ENCODE measurements at places on chromosomes 3 and 15.

DNA sequence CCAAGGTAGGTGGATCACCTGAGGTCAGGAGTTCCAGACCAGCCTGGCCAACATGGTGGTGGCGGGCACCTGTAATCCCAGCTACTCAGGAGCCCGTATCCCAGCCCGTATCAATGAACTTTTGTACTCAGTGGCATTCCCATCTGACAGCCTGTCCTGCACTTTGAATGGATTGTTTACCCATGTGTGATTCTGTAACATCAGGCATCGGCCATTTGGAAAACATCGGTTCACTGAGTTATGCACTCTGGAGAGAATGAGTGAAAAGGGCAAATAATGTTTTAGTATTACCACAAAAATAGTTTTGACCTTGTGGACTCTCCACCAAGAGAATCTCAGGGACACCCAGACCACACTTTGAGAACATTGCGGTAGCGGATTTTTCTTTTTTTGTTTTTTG is 13.6 kb downstream of the KLHL25 start:
- peaks cover 14% of the 10 kb centered on the region for H3K4me1 ChIP-seq
- no peak overlapping the region for H3K27ac ChIP-seq
- H3K27me3 ChIP-seq = no peaks in the 10 kb centered on the region

- no peak for ATAC-seq
- no peak overlapping the region for H3K4me3 ChIP-seq
- H3K36me3 ChIP-seq = no peaks in the 10 kb centered on the region
- no peaks in the 10 kb centered on the region for H3K4me1 ChIP-seq
- peaks cover 17% of the 10 kb centered on the region for H3K27me3 ChIP-seq
- H3K27ac ChIP-seq = no peak overlapping the region
These were observed 60.7 kb downstream of the CFAP20DC start for GRCh38 chr3:58989163-58989562.

GRCh38 chr15:65246026-65246714 is 34.9 kb upstream of the CILP start:
- H3K27ac ChIP-seq = no peak overlapping the region
- no peak for ATAC-seq
- H3K27me3 ChIP-seq = no peaks in the 10 kb centered on the region
- no peak overlapping the region for H3K4me3 ChIP-seq
- H3K4me1 ChIP-seq = peaks cover 6% of the 10 kb centered on the region

- ATAC-seq = no peak
- H3K4me1 ChIP-seq = peaks cover 15% of the 10 kb centered on the region
- H3K4me3 ChIP-seq = no peak overlapping the region
These were observed 3.2 kb upstream of the RIOX2 start for GRCh38 chr3:97975466-97975865.

DNA sequence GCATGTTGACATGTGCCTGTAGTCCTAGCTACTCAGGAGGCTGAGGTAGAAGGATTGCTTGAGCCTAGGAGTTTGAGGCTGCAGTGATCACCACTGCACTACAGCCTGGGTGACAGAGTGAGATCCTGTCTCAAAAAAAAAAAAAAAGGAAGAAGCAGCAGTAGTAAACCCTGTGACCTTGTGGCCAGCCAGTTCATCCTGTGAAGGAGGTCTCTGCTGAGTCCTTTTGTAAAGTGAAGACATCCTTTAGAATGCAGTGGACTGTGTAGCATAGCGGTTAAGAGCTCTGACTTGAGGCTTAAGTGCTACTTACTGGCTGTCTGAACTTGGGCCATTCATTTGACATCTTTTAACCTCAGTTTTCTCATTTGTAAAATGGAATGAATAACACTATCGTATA is 8.3 kb downstream of the EXOSC7 start:
- ATAC-seq = no peak
- H3K27ac ChIP-seq = no peak overlapping the region
- no peaks in the 10 kb centered on the region for H3K27me3 ChIP-seq
- H3K36me3 ChIP-seq = peaks cover 22% of the 10 kb centered on the region
- H3K4me3 ChIP-seq = no peak overlapping the region

DNA sequence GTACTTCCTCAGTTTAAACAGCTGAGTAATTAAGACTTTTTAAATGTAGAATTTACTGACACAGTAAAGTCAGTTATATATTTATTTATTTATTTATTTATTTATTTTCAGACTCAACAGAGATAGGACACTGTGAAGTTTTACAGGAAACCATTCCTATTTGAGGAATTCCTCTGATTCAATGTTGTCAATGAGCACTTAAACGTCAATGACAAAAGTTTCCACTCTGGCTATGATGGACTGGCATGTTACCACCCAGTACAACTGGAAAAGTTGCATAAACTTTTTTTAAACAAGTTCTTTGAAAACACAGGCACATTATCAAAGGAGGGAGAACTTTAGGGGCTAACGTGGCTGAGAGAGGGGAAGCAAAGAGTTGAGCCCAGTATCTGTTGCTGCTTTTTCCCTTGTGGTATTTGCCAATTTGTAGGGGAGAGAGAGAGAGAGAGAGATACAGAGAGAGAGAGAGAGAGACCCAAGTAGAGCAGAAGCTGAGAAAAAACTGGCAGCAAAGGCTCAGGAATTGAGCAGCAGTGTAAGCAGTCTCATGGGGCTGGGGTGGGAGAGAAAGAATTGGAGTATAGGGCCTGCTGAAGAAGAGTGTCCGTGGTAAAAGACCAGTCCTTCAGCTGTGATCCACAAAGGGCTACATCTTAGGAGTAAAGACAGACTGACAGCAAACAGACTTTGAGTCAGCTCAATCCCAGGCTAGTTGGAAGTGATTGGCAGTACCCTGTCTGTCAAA is 18.3 kb upstream of the ACTC1 start:
- no peak overlapping the region for H3K27ac ChIP-seq
- H3K4me3 ChIP-seq = no peak overlapping the region
- no peak for ATAC-seq
- no peaks in the 10 kb centered on the region for H3K36me3 ChIP-seq
- H3K27me3 ChIP-seq = peaks cover 33% of the 10 kb centered on the region

DNA sequence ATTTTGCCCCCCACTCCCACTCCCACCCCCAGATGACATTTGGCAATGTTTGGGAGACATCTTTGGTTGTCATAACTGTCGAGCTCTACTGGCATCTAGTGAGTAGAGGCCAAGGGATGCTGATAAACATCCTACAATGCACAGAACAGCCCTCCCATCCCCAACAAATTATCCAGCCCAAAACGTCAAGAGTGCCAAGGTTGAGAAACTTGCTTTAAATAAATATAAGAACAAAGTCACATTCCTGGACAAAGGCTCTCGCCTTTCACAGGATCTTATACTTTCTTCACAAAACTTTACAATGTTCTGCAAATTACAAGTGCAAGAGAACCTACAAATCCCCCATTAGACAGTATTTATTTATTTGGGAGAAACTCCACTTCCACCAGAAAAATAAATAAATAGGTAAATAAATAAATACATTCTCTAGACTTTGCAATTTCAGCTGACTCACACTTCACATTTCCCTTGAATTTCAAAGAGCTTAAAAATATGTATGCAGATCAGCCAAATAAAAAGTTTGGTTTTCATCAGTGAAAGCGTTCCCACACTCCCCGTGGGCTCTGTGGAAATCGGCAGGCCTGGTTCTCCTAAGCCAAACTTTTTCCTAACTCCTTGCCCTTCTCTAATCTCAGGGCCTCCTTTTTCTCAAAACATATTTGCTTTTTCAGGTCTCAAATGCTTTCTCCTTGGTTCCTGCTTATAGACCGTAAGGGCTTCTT is 12.7 kb upstream of the CPA3 start:
- no peak overlapping the region for H3K4me3 ChIP-seq
- H3K36me3 ChIP-seq = no peaks in the 10 kb centered on the region
- no peaks in the 10 kb centered on the region for H3K4me1 ChIP-seq
- ATAC-seq = no peak
- H3K27ac ChIP-seq = no peak overlapping the region

GRCh38 chr3:143356839-143357238 is 237.3 kb downstream of the CHST2 start:
- no peak overlapping the region for H3K4me3 ChIP-seq
- H3K27ac ChIP-seq = no peak overlapping the region
- no peaks in the 10 kb centered on the region for H3K4me1 ChIP-seq
- ATAC-seq = no peak
- H3K27me3 ChIP-seq = no peaks in the 10 kb centered on the region

DNA sequence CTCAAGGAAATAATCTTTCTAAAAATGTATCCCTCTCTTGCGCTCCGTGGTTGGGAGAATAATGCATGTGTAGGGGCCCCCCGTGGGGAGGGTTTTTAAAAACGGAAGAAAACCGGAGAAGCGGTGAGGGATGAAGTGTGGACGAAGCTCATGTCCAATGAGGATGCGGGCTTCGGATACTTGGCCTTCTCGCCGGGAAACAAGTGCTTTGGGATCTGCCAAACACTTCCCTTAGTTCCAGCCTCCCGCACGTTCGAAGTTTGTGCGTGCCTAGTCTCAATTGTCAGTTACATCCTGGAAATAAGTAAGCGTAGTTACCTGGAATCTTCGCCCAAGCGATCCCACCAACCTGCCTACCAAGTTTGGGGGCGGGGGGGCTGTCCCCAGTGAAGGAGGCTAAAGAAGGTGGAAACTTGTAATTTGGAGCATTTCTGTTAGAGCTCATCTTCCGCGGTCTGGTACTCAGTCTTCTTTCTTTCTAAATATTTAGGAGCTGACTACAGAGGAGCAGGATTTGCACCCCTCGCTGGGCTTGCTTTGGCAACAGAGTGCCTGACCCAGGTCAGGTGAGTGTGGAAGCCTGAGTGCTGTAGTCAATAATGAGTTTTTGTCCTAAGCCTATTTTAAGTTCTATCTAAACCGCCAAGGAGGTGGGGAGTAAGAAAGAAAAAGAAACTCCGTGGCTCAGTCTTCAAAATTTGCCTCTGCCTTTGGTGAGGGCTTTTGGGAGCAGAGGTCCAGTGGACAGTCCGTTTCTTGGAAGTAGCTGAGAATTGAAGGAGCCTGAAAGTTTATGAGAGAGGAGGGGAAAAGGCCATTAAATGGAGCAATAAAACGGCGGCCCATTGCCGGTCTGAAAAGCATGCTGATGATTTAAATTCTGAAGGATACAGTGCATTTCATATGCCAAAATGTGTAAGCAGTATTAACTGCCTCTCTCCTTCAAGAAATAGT is 1.1 kb downstream of the ITPR1 start:
- peaks cover 45% of the 10 kb centered on the region for H3K36me3 ChIP-seq
- H3K4me1 ChIP-seq = peaks cover 28% of the 10 kb centered on the region
- H3K27ac ChIP-seq = peak overlapping the region; percentile 89
- H3K27me3 ChIP-seq = no peaks in the 10 kb centered on the region
- H3K4me3 ChIP-seq = peak overlapping the region; percentile 94

- H3K36me3 ChIP-seq = peaks cover 66% of the 10 kb centered on the region
- peak overlapping the region; percentile 98 for H3K4me3 ChIP-seq
- H3K4me1 ChIP-seq = peaks cover 14% of the 10 kb centered on the region
- ATAC-seq = no peak
These were observed 3.7 kb downstream of the CIB1 start for GRCh38 chr15:90230071-90230494.

DNA sequence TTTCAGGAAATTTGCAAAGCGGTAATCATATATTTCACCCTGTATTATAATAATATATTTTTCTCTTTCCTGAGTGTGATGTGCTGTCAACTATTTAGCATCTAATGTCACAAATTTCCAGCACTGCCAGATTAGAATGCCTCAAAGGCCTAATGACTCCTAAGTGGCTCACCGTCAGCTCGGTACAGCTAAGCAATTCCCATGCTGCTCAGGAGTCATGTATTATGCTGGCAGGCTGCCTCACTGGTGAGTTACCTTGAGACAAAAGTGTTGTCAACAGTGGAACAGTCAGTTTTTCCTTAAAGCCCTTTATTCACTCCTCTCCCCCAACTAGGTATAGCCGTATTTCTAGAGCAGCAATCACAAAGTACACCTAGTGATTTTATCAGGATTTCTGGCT is 83.6 kb downstream of the NSUN3 start:
- no peaks in the 10 kb centered on the region for H3K4me1 ChIP-seq
- H3K27ac ChIP-seq = no peak overlapping the region
- H3K27me3 ChIP-seq = peaks cover 15% of the 10 kb centered on the region
- no peak for ATAC-seq

DNA sequence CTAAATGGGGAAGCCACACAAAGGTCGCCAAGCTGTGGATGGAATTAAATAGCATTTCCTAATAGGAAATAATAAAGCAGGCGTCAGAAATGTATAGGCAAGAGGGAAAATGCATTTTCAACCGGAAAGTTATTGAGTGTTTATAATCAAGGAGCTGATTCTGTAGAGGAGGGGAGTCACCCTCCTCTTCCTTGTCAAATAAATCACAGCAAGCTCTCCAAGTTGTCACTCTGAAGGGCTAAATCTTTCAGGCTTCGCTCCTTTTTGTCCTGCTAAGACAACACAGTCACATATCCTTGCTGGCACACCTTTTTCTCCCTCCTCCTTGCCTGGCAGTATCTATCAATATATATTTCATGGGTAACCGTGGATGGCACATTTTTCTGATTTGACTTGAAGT is 338.4 kb downstream of the SATB1 start:
- no peak overlapping the region for H3K4me3 ChIP-seq
- H3K27ac ChIP-seq = no peak overlapping the region
- no peak for ATAC-seq
- H3K27me3 ChIP-seq = peaks cover 22% of the 10 kb centered on the region
- no peaks in the 10 kb centered on the region for H3K36me3 ChIP-seq

DNA sequence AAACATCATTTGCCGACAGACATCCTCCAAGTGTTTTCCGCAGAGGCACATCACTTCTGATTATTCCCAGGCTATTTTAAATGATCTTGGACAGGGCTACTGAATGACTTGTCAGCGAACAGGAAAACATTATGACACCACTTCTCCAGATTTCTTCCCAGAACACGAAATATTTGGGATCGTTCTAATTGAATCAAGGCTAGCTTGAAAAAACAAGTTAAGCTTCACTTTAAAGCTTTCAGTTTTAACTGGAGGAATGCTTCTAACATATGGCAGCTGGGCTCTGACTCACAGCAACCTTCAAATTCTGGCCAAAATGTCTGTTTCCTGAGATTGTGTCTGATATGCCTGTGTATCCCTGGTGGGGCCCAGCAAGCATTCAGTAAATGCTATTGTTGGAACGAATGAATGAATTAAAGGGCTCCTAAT is 127.0 kb upstream of the ICE2 start:
- H3K36me3 ChIP-seq = no peaks in the 10 kb centered on the region
- H3K27me3 ChIP-seq = no peaks in the 10 kb centered on the region
- no peak overlapping the region for H3K4me3 ChIP-seq
- H3K27ac ChIP-seq = no peak overlapping the region
- peaks cover 15% of the 10 kb centered on the region for H3K4me1 ChIP-seq
- no peak for ATAC-seq
